ENCODE measurements at places on chromosomes 4 and X. TPM values are rescaled to one million over a fixed set of nuclear protein-coding genes. Genes with fewer than 3 reads are reported as not detected.

The TXK gene
- total RNA-seq = 4.0 TPM

The CT45A2 gene
- not detected for total RNA-seq

The ARHGAP36 gene
- total RNA-seq = 36.8 TPM

The MTNR1A gene
- 2.0 TPM for total RNA-seq

The SHOX gene
- 0.06 TPM for total RNA-seq

The NOX1 gene
- total RNA-seq = not detected

The HHIP gene
- 1.6 TPM for total RNA-seq

The GABRG1 gene
- total RNA-seq = 0.06 TPM

The FGFBP2 gene
- total RNA-seq = 0.47 TPM

The TRIM75 gene
- not detected for total RNA-seq

The HERC5 gene
- 4.9 TPM for total RNA-seq

The CD40LG gene
- total RNA-seq = 0.18 TPM

The AADAT gene
- 11.0 TPM for total RNA-seq
